ENCODE measurements at places on chromosomes 5 and 9.
A peak's percentile ranks its signal among the peaks of the same experiment; 100 is the strongest.

DNA sequence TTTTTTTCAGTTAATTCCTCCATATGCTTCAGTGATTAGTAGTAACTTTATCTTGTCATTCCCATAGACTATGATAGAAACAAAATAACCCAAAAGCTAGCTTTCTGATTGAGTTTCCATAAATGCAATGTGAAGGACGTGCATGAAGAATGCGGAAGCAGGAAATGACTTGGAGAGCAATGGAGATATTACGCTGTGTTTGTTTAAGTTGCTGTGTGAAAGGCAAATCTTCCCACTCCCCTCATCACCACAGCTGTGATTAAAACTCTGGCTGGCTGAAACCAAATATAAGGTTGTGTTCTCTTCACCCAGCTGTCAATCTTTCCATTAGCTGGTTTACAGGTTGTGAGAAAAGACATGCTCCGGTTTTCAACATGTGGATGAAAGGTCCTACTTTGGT, 83.9 kb downstream of the NR2F1-AS1 start:
- DNase-seq: no peak

- DNase-seq: no peak
Observed at GRCh38 chr9:97895695-97896332, 26.5 kb downstream of the TRMO start.

GRCh38 chr9:38250279-38251035, 142.0 kb upstream of the ALDH1B1 start:
- DNase-seq: no peak

GRCh38 chr9:107784235-107784958, 294.8 kb upstream of the KLF4 start:
- no peak for DNase-seq

- peak; percentile 11 for DNase-seq
Observed at GRCh38 chr5:77560677-77561263, 68.7 kb upstream of the WDR41 start.

DNA sequence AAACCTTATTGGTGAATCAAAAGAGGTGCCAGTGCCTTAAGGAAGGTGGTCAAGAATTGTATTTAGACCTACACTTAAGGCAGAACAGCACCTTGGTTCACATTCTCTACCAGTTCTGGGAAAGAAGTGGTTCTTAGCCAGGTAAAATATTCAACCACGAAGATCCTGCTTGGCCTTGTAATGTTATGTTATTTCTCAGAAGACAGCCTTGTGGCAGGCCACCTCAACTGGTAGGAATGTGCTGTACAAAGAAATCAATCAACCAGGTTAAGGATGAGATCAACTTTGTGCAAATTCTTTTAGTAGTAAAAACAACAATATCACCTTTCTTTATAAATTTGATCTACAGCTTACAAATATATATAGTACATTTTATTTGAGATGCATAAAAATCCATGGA, 246.8 kb downstream of the ARRDC3 start:
- DNase-seq: no peak

- DNase-seq: no peak
Observed at GRCh38 chr5:143248822-143249579, 154.5 kb downstream of the NR3C1 start.

DNA sequence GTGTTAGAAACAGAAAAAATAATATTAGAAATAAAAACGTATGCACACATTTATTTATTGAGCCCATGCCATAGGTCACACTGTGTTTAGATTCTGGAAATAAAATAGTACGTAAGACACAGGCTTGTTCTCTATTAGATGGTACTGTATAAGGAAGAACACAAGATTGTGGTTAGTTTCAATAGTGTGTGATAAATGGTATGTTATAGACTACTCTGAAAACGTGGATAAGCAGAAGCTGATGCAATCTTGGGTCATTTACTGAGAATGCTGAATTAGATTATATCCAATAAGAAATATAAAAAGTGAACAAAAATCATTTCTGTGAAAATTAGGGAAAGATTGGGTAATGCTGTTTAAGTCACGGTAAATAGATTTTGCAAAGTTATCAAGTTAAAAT, 1456.4 kb upstream of the ACO1 start:
- DNase-seq: no peak
